ENCODE measurements at places on chromosomes 16 and 17.

DNA sequence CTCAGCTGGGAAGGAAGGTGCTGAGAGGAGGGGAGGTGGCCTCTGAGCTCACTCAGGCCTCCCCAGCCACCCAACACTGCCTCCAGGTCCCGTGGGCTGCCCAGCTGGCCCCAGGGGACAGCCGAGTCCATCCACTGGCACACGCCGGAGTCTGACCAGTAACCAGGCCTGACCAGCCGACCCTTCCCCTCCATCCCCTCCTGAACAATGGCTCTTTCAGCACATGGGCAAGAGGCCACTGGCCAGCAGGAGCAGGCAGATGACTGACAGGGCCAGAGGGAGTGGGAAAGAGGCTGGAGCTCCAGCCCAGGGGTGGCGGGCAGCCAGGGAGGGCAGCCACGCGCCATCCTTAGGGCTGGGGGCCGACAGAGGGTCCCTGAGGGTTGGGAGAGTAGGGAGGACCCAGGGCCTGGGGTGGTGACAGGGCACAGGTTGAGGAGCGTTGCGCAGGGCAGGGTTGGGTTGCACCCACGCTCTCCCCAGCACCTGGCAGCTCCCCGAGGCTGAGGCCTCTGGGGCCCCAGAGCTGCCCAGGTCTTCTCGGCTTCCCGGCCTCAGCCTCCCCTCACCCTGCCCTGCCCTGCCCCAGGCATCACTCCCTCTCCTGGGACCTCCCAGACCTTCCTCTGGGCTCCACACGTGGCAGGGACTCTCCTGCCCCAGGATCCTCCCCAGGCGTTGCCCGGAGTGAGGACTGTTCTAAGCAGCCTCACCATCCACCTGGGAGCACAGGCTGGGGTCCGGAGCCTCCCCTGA, 20.2 kb upstream of the SLC38A10 start:
- no peak for DNase-seq

- DNase-seq, result no peak
These were observed 11.9 kb downstream of the PER1 start for GRCh38 chr17:8140065-8141029.

- DNase-seq, result no peak
These were observed 42.9 kb downstream of the AMFR start for GRCh38 chr16:56382459-56382858.

DNA sequence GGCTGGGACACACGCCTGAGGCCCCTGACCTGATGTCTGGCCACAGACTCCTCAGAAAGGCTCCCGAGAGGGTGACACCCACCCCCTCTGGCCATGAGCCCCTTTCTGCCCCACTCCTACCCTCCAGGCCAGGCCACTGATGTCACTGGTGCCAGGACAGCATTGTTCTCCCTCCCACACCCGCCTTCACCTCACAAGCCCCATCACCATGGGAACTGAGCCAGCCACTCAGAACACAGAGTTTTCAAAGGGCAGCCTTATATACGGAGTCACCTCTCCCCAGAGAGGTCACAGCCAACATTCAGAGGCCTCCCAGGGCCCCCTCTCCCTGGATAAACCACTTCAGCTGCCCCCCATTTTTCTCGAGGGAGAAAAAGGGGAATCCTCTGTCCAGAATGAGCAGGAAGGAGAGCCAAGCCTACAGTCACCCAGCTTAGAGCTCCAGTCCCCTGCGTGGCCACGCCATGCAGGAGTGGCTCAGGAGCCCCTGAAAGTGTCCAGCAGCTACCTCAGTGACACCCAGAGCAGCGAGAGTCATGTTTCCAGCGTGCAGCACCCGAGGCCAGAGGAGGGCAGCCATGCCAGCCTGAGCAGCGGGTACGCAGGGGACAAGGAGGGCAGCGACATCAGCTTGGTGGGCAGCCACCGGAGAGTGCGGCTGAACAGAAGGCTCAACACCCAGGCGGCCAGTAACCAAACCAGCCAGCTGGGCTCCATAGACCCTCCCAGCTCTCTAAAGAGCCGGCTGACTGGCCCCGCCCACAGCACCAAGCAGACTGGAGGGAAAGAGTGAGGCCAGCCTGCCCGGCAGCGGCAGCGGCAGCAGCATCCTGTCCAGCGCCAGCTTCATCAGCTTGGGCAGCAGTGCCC, at the start of gene C16orf82:
C16orf82 (plus strand) TSS at position 260 of the 870 bp plus-strand sequence.
- DNase-seq, result no peak

DNA sequence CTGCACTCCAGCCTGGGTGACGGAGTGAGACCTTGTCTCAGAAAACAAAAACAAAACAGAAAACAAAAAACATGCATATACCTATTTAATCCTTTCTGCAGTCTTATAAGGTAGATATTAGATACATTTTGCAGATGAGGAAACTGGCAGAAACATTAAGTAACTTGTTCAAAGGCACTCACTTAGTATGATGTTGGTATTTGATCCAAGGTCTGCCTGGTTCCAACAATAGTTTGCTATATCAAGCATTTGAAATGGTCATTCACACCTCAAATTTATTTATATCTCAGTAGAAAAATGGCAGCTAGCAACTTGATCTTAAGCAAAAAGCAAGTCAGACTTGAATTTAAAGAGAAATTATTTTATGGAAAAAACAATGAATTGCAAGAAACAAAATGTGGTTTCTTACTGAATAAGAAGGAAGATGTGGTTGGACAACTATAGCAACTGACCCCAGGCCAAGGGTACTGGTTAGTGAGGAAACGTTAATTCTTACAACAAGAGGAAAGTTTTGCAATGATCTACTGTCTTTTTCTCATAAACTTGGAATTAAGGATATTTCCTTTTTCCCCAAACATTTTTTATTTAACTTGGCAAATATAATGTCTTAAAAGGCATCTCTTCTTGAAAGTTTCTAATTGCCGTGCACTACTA, 19.7 kb downstream of the DHRS7B start:
- DNase-seq, result no peak

DNA sequence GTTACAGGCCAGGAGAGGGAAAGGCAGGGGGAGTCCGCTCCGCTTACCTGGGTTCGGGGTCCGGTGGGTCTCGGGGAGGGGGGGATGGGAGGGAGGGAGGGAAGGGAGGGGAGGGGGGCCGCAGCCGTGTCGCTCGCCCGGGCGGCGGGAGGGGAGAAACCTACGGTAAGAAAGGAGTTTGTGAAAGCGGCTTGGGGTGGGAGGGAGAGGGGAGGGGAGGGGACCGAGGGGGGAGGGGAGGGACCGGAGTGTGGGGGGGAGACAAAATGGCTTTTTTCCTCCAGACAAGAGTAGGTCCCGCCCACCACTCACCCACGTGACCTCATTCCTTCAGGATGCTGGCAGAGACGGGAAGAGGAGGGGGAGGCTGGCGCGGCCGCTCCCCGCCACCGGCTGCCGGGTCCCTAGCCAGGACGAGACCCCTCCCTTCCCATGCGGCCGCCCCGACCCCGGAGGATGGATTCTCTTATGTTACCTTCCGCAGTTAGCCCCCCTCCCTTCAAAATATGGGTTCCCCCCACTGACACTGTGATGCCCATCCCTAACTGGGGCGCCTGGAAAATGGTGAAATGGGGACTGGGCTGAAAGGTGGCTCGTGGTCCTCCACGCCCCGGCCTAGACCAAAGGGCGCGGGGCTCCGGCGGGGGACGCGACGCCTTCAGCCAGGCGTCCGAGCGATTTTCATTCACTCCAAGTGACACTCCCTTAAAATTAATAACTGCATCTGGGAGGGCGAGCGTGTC, at the start of gene PCGF2:
PCGF2 (minus strand) TSS at position 188 of the 743 bp plus-strand sequence. CDS start 7,934 bp downstream, outside the sequence.
- peak; percentile 84 for DNase-seq

DNA sequence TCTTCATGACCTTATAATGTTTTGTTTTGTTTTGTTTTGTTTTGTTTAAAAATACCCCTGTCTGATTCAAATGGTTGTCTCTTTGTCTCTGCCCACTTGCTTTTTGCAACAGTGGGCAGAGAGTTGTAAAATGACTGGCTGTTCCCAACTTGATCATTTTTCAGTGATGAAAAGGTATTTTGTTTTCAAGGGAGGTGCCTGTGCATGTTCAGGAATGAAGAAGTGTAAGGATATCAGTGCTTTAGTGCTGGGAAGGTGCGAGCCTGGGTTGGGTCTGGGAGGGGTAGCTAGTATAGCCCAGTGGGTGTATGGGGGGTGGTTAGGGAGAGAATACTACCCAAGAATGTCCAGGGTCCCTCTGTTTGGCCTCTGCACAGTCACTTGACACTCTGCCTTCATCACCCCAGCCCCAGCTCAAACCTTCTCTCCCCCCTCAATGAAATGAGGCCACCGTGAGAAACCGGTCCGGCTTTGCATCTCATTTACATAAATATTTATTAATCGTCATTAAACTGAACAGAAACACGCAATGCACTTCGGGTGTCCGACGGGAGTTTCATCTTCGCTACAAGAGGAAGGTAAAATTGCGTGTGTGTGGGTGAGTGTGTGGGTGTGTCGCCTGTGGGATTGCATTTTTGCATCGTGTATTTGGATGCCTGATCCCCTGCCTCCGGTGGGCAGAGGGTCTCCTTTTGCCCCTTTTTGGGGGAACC, 4.3 kb downstream of the NEUROD2 start:
- DNase-seq, result no peak

DNA sequence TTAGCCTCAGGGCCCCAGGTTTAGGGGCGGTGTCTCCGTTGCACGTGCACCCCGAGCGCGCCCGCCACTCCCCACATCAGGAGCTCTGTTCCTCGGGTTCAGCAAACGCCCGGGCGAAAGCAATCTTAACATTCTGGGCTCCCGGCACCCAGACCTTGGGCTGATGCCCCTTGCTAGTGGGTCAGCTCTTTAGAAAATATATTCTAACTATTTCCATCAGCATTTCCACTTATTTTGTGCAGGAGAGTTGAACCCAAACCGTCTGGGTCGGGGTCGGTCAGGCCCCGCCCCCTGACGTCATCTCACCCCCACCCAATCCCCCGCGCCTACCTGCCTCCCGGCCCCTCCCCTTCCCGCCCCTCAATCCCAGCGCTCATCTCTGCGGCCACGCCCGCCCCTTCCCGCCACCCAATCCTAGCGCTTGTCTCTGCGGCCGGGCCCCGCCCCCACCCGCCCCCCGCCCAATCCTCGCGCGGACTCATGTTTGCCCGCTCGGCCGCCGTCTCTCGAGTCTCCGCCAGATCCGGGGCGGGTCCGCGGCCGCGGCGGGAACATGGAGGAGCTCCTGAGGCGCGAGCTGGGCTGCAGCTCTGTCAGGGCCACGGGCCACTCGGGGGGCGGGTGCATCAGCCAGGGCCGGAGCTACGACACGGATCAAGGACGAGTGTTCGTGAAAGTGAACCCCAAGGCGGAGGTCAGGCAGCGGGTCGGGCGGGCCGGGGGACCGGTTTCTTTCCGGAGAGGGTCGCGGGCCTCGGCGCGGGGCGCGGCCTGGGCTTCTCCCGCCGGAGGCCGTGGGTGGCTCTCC, at the start of gene FN3KRP:
FN3KRP (plus strand) TSS at position 504 of the 808 bp plus-strand sequence; CDS start at position 554, 50 bp downstream.
- peak; percentile 82 for DNase-seq

DNA sequence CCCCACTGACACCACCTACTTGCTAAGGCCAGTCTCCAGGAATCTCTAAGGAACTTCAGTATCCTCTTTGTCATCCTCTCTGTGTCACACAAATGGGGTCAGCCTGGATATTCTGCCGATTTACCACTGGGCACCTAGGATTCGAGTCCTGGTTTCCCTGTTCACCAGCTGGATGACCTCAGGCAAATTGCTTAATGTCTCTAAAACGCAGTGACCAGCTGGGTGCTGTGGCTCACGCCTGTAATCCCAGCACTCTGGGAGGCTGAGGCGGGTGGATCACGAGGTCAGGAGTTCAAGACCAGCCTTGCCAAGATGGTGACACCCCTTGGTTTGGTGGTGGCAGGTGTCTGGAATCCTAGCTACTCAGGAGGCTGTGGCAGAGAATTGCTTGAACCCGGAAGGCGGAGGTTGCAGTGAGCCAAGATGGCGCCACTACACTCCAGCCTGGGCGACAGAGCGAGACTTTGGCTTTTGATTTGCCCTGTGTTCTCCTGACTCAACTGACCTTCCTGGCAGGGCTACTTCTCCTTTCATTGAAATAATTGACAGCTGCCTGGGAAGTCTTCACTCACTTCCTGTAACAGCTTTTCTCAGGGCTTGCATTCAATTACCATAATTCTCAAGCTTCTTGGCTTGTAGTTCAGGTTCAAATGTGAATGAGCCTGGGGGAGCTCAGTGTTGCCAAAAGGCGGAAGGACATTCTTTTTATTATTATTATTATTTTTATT, 15.4 kb downstream of the SYCE1L start:
- DNase-seq, result no peak

DNA sequence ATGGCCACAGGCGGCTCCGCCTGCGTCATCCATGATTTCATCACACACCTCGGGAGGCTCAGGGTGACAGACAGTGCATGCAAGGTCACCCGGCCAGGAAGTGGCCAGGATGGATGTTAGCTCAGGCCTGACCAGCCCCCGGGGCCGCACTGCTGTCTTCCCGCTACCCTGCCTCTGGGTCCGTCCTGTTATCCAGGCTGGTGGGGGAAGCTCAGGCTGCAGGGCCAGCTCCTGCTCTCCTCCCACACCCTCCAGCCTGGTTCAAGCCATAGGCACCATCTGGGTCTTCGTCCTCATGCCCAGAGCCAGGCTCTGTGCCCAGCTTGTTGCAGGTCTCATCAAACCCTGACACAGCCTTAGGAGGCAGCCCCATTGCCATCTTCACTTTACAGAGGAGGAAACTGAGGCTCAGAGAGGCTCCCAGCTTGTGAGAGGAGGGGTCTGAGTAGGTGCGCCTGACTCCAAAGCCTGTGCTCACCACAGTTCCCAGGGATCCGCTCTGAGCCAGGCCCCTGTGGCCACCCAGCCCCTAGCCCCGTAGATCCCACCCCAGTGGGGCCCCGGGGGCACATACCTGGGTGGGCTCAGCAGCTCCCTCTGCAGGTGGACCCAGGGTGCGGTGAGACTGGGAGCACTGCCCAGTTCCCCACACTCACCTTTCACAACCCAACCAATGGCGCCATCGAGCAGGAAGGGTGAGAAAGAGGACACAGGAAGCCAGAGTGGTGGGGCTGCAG, 412 bp upstream of the ADGRG3 start:
- DNase-seq, result no peak

- peak; percentile 93 for DNase-seq
These were observed 14.5 kb downstream of the OR1D5 start for GRCh38 chr17:3048727-3049471.

DNA sequence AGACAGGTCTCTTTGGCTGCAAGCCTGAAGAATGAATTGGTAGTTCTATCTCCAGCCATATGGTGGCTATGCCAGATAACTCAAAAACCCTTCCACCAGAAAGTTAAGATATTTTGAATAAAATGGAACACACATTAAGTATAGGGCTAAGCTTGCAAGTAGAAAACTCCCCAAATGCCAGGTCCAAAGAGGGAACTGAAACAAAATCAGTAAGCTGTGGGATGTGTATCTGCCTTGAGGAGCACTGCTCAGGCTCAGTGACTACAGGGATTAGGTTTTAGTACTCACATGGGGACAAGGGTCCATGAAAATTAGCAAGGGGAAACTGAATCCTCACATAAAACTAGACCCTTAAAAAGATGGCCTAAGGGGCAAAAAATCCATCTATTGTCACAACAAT, 115.7 kb upstream of the PMFBP1 start:
- DNase-seq, result no peak

DNA sequence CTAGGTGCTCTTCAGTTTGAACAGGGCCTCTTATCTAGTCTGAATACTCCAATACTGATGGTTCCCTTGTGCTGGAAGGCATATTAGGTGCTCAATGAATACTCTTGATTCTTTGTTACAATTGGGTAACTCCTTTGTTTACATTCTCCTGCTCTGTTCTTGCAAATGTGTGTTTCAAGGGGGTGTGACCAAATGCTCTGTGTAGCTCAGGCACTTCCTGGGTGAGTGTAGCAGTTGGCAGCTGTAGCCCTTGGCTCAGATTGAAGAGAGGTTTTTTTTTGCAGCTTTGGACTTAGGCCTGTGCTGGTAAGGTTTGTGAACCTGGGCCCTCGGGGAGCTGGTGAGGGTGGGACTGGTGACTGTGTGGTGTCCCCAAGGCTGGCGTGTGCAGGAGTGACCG, 20.2 kb downstream of the TBCD start:
- DNase-seq, result no peak

- peak; percentile 16 for DNase-seq
These were observed 649 bp downstream of the GSE1 start for GRCh38 chr16:85613604-85614337.
